ENCODE measurements at places on chromosomes 5 and 9. TPM values are rescaled to one million over a fixed set of nuclear protein-coding genes. Genes with fewer than 3 reads are reported as not detected.

- no peak overlapping the region for H3K4me3 ChIP-seq
- H3K27ac ChIP-seq, result no peak overlapping the region
- DNase-seq, result no peak
- no peaks in the 10 kb centered on the region for H3K36me3 ChIP-seq
- H3K4me1 ChIP-seq, result no peaks in the 10 kb centered on the region
- H3K27me3 ChIP-seq, result no peaks in the 10 kb centered on the region
These were observed 118.3 kb downstream of the DRD1 start for GRCh38 chr5:175325681-175326080.

- DNase-seq, result no peak
- no peaks in the 10 kb centered on the region for H3K4me1 ChIP-seq
- no peaks in the 10 kb centered on the region for H3K27me3 ChIP-seq
- no peaks in the 10 kb centered on the region for H3K36me3 ChIP-seq
- H3K27ac ChIP-seq, result no peak overlapping the region
- no peak overlapping the region for H3K4me3 ChIP-seq
These were observed 138.0 kb downstream of the NUDT12 start for GRCh38 chr5:103424453-103425205.

- peaks cover 60% of the 10 kb centered on the region for H3K4me1 ChIP-seq
- H3K27me3 ChIP-seq, result no peaks in the 10 kb centered on the region
- H3K36me3 ChIP-seq, result no peaks in the 10 kb centered on the region
- peak overlapping the region; percentile 21 for H3K4me3 ChIP-seq
- peak overlapping the region; percentile 74 for H3K27ac ChIP-seq
These were observed 187.7 kb upstream of the PTGER4 start for GRCh38 chr5:40492056-40492455.

GRCh38 chr5:72465601-72466563, 41.3 kb downstream of the ZNF366 start:
- H3K4me1 ChIP-seq, result peaks cover 13% of the 10 kb centered on the region
- no peak overlapping the region for H3K4me3 ChIP-seq
- no peaks in the 10 kb centered on the region for H3K36me3 ChIP-seq
- H3K27ac ChIP-seq, result no peak overlapping the region

- H3K36me3 ChIP-seq, result no peaks in the 10 kb centered on the region
These were observed 443.5 kb downstream of the PLK2 start for GRCh38 chr5:58016358-58016757.

DNA sequence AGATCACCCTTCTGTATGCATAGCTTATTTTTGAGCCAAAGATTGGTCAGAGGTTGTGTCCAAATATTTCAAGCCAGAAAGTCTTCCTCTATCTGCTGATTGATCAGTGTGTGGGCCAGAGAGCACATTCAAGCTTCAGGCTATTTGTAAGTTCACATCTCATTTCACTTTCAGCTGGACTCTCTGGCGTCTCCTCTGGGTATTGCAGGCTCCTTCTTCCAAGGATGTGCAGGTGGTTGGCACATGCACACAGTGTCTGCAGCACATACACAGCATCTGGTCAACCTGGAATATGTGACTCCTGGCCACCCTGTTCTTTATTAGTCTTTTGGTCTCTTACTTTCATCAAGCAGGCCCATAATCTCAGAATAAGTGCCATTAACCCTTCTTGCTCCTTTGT, 516.1 kb downstream of the ANXA1 start:
- no peak overlapping the region for H3K4me3 ChIP-seq
- no peaks in the 10 kb centered on the region for H3K27me3 ChIP-seq
- no peaks in the 10 kb centered on the region for H3K36me3 ChIP-seq
- DNase-seq, result no peak
- no peak overlapping the region for H3K27ac ChIP-seq

- no peaks in the 10 kb centered on the region for H3K36me3 ChIP-seq
- H3K27ac ChIP-seq, result no peak overlapping the region
- H3K27me3 ChIP-seq, result no peaks in the 10 kb centered on the region
- DNase-seq, result no peak
These were observed 285.1 kb upstream of the CDH6 start for GRCh38 chr5:30908356-30908755.

The DMGDH gene
- not detected for total RNA-seq

GRCh38 chr5:151023651-151024050, 3.3 kb downstream of the GPX3 start:
- no peak overlapping the region for H3K4me3 ChIP-seq
- peaks cover 20% of the 10 kb centered on the region for H3K4me1 ChIP-seq
- DNase-seq, result no peak
- no peaks in the 10 kb centered on the region for H3K27me3 ChIP-seq

- no peak for DNase-seq
- H3K4me1 ChIP-seq, result peaks cover 5% of the 10 kb centered on the region
- peaks cover 62% of the 10 kb centered on the region for H3K36me3 ChIP-seq
- H3K27ac ChIP-seq, result no peak overlapping the region
- H3K27me3 ChIP-seq, result no peaks in the 10 kb centered on the region
These were observed 132.4 kb upstream of the OTULINL start for GRCh38 chr5:14449052-14449661.

- no peak overlapping the region for H3K27ac ChIP-seq
- no peak for DNase-seq
- H3K4me3 ChIP-seq, result no peak overlapping the region
- H3K4me1 ChIP-seq, result no peaks in the 10 kb centered on the region
These were observed 409.6 kb upstream of the MPDZ start for GRCh38 chr9:13688990-13689600.

DNA sequence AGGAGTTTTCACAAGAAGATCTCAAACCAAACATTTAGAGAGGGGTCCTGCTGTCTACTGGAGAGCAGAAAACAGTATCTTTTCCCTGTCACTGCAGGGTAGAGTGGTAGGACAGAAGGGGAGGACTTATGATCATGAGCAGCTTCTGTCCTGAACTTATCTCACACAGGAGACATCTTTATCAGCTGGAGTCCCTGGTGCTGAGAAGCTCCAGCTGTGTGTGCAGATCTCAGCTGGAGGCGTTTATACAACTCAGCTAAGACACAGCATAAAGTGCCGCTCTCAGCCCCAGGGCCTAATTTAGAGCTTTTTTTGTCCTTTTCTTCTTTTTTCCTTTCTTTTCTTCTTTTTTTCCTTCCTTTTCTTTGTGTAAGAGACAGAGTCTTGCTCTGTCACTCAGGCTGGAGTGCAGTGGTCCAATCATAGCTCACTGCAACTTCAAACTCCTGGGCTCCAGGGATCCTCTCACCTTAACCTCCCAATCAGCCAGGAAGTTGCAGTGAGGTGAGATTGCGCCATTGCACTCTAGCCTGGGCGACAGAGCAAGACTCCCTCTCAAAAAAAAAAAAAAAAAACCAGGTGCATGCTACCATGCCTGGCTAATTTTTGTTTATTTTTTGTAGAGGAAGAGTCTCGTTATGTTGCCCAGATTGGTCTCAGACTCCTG, 31.9 kb downstream of the CCDC125 start:
- peak overlapping the region; percentile 83 for H3K27ac ChIP-seq
- no peaks in the 10 kb centered on the region for H3K27me3 ChIP-seq
- DNase-seq, result no peak
- peaks cover 18% of the 10 kb centered on the region for H3K36me3 ChIP-seq
- H3K4me1 ChIP-seq, result peaks cover 12% of the 10 kb centered on the region

- H3K36me3 ChIP-seq, result no peaks in the 10 kb centered on the region
- peaks cover 36% of the 10 kb centered on the region for H3K4me1 ChIP-seq
- DNase-seq, result no peak
- H3K27ac ChIP-seq, result no peak overlapping the region
- H3K27me3 ChIP-seq, result peaks cover 63% of the 10 kb centered on the region
- H3K4me3 ChIP-seq, result no peak overlapping the region
These were observed 4.1 kb upstream of the CDC20B start for GRCh38 chr5:55177078-55177477.

The GGTA1 gene
- total RNA-seq, result not detected

The AGXT2 gene
- total RNA-seq, result not detected

- no peaks in the 10 kb centered on the region for H3K4me1 ChIP-seq
- no peak overlapping the region for H3K4me3 ChIP-seq
- H3K36me3 ChIP-seq, result no peaks in the 10 kb centered on the region
These were observed 578.4 kb downstream of the CCDC171 start for GRCh38 chr9:16131264-16131663.

DNA sequence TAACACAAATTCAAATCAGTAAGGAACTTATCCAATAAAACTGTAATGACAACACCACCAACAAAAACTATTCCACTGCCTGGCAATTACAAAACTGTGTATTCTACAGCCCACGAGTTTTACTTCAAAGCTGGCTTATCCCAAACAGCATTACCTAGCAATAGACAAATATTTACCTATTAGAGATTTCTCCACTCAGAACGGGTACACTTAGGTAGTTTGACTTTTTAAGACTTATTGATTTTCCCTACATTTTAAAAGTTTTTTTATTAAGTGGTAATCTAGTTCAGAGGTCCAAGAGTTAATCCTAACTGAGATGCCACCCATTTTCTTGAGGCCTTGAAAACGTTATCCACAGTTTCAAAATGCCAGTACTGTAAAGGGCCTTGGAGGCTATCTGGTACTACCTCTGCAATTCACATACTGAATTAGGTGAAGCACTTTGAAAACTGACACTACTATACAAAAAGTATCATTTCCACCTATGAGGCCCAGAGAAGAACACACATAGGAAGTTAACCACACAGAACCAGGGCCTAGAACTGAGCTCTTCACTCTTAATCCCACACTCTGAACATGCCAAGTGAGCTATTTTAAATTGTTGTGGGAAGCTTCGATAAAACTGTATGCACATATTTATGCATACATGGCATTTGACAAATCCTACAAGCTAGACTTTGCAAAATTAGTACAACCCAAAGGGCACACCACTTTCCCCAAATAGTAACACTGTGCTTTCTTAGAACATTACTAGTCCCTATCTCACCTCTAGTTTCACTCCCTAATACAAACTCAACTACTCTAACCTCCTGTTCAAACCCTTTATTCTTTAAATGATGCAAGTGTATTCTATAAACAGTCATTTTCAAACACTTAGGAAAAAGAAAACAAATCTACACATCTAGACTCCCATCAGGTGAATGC, 2.1 kb downstream of the NADK2 start:
- H3K27ac ChIP-seq, result peak overlapping the region; percentile 90
- H3K4me1 ChIP-seq, result peaks cover 57% of the 10 kb centered on the region

DNA sequence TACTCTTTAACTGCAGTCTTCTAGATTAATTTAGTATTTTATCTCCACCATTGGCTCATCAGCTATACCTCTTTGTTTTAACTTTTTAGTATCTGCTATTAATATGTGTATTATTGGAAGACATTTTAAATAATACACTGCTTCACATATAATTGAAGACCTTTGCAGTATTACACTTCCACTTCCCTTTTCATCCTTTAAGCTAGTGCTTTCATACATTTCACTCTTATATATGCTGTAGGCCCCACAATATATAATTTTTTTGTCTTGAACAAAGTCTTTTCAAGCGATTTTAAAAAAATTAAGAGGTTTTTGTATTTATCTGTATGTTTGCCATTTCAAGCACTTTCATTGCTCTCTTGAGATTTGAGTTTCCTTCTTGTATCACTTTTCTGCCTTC, 8.6 kb upstream of the LPCAT1 start:
- H3K27me3 ChIP-seq, result no peaks in the 10 kb centered on the region
- no peak overlapping the region for H3K27ac ChIP-seq
- H3K4me1 ChIP-seq, result peaks cover 34% of the 10 kb centered on the region
- no peak for DNase-seq
- no peak overlapping the region for H3K4me3 ChIP-seq

- peaks cover 20% of the 10 kb centered on the region for H3K4me1 ChIP-seq
- peak; percentile 42 for DNase-seq
- H3K36me3 ChIP-seq, result peaks cover 8% of the 10 kb centered on the region
- peak overlapping the region; percentile 71 for H3K4me3 ChIP-seq
These were observed 998 bp upstream of the FGF18 start for GRCh38 chr5:171418316-171418981.

The TAF1L gene
- not detected for total RNA-seq

The OR13C2 gene
- total RNA-seq, result not detected

All from activated B cell treated with CpG ODN at 0.5 μM for 24 hours (primary cell).